ENCODE measurements at places on chromosomes 3 and 15. TPM values are rescaled to one million over a fixed set of nuclear protein-coding genes. Genes with fewer than 3 reads are reported as not detected.

Gene ALDH1L1
- 13.7 TPM for total RNA-seq

Gene TRIM42
- not detected for total RNA-seq

Gene CYP1A2
- not detected for total RNA-seq

Gene CHDH
- under 0.01 TPM for total RNA-seq

Gene FAM81A
- 0.97 TPM for total RNA-seq

Gene UBL7
- 73.2 TPM for total RNA-seq

Gene ARGFX
- total RNA-seq: not detected

Gene EXD1
- total RNA-seq: not detected

Gene SEMA7A
- total RNA-seq: 1.6 TPM

Gene OSTN
- not detected for total RNA-seq

Gene LMAN1L
- not detected for total RNA-seq

Gene ESYT3
- total RNA-seq: under 0.01 TPM

Gene WDR93
- total RNA-seq: not detected

Gene CDHR4
- not detected for total RNA-seq

Gene RPL15
- total RNA-seq: 3,193 TPM

Gene SYNM
- total RNA-seq: 1.6 TPM

Gene THBS1
- 3,340 TPM for total RNA-seq

Gene DLL4
- 0.54 TPM for total RNA-seq

Gene HPS3
- total RNA-seq: 9.2 TPM

Gene SYNPR
- total RNA-seq: not detected

Gene SCAANT1
- total RNA-seq: not detected

Gene GPR149
- total RNA-seq: not detected

Gene COL6A5
- not detected for total RNA-seq

Gene IL5RA
- total RNA-seq: not detected

Gene ACKR4
- 1.5 TPM for total RNA-seq

Gene ITPKA
- 0.49 TPM for total RNA-seq

Gene SLC24A5
- not detected for total RNA-seq

Gene KLF15
- total RNA-seq: 8.5 TPM
